ENCODE measurements at places on chromosomes 2 and 18.
A peak's percentile ranks its signal among the peaks of the same experiment; 100 is the strongest.

DNA sequence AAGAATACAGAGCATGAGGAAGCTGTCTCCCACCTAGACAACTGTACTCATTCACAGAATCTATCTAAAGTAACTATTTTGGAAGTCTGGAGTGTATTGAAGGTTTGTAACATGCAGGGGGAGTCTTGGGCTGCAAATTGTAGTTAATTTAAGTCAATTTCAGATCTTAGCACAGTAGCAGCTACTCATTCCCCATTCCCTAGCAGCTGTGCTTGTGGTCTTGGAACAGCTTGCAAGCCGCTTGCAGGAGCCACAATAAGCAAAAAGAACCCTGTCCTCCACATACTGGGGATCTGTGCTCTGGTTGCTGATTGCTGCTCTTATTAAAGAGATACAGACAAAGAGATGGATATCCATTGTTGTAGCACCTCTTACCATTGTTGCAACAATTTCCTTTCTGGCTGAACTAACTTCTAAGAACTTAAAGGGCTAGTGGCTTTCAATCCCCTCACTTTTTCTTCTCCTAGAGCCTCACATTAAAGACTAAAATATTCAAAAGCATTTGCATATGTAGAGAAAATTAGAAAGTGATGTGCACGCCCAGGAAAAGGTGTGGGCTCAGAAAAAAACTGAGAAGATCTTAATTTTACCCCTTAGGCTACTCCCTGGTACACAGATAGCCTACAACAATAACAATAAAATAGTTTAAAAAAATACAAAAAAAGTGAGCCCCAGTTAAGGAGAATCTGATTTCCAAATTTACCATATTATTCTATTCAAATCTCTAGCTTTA lies 1775.1 kb upstream of the PIK3C3 start:
- DNase-seq, result no peak

- no peak for DNase-seq
Measured at GRCh38 chr2:19224486-19224885, 133.9 kb downstream of the OSR1 start.

GRCh38 chr2:38454081-38454480 lies 77.0 kb upstream of the ATL2 start:
- no peak for DNase-seq

GRCh38 chr18:55489034-55489986 lies 98.7 kb downstream of the TCF4 start:
- no peak for DNase-seq

- DNase-seq, result no peak
Measured at GRCh38 chr2:123513351-123513750, 511.7 kb upstream of the CNTNAP5 start.

DNA sequence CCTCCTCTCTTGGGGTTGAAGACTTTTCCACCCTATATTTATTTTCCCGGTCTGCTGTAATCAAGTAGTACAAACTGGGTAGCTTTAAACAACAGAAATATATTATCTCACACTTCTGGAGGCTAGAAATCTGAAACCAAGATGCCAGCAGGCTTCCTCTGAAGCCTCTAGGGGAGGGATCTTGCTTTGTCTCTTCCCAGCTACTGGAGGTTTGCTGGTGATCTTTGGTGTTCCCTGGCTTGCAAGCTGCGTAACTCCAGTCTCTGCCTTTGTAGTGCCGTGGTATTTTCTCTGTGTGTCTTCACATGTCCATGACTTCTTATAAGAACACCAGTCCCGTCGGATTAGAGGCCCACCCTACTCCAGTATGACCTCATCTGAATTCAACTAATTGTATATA lies 44.4 kb downstream of the MYO3B start:
- peak; percentile 26 for DNase-seq

DNA sequence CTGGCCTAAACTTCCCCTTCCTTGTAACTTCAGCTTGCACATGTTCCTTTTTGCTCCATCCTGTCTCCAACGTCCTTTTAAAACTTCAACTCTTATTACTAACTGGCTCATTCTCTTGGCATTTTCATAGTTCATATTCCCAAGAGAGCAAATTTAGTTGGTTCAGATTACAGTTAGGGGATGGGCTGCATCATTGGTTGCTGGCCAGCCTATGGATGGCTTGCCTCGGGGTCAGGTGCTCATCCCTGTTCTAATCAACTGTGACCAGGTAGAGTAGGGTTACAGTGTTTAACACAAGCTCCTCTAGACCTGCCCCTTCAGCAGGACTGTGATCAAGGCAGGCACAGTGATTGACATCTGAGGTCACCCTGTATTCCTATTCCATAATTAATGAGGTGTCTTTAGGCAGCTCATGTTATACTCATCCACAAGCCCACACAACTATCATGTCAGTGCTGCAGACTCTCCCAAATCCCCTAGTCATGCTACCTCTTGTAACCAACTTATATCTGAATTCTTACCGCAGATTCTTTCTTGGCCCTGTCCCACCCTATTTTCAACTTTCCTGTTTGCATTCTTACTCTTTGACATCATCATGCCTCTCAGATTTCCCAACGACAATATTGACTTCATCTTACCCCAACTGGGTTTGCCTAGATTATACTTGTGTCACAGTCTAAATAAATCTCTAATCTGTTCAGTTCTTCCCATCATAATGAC lies 293.3 kb downstream of the MTX2 start:
- DNase-seq, result no peak

DNA sequence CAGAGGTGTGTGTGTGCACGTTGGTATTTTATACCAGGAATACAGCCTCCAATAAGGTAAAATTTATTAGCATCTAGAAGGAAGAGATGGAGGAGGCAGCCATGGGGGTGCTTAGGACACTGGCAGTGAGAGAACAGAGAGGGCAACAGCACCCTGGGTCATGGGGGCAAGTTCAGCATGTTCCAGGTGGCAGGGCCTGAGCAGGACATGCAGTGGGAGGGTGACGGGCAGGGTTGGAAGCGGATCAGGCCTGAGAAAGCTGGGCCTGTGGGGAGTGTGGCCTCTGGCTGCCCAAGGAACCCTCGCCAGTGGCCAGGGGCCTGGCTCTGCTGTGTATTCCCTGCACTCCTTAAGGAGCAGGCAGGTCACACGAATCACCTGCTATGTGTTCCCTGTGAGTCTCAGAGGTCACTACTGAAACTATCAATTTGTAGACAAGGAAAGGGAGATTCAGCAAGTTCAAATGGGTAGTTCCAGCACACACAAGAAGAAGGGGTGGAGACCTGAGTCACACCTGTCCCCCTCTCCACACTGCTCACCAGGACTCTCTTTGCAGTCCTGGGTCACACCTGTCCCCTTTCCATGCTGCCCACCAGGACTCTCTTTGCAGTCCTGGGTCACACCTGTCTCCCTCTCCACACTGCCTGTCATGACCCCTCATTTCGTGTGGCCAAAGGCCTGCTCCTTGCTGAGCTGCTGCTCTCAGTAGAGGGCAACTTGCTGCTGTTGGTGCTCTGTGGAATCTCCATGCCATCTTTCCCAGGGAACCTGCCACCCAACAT lies 463.9 kb upstream of the HS6ST1 start:
- DNase-seq, result no peak

DNA sequence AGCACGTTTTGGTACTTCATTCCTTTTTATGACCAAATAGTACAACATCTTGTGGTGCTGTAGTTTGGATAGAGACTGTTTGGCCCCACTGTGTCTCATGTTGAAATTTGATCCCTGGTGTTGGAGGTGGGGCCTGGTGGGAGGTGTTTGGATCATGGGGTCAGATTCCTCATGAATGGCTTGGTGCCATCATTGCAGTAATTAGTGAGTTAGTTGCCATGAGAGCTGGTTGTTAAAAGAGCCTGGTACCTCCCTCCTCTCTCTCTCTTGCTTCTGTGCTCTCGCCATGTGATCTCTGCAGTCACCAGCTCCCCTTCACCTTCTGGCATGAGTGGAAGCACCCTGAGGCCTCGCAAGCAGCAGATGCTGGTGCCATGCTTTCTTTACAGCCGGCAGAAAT lies 50.9 kb downstream of the NCAPH start:
- DNase-seq, result no peak

- DNase-seq, result no peak
Measured at GRCh38 chr2:121994238-121995206, 239.1 kb downstream of the TSN start.

DNA sequence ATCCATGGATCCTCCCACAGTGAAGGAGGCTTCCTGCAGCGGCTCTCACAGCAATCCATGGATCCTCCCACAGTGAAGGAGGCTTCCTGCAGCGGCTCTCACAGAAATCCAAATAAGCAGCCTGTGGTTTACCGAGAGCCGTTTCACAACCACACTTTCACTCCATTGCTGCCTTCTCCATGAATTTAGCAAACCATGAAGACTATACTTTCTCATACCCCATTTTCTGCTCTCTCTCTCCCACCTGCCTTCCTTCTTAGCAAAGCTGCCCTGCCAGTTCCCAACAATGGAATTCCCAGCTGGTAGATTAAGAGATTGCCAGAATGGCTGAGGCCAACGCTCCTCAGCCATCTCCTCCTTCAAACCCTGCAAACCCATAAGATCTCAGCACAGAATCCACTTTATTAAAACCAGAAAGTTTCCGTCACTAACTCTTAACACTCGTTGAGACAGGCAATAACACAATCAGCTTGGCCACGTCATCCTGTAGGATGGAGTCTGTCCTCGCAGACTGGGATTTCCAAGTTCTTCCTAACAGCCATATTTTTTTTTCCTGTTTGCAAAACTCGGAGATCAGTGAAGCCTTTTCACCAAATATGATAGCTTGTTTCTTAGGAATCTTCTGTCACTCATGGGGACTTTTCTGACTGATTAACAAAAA lies 162.2 kb downstream of the PXDN start:
- DNase-seq, result no peak

DNA sequence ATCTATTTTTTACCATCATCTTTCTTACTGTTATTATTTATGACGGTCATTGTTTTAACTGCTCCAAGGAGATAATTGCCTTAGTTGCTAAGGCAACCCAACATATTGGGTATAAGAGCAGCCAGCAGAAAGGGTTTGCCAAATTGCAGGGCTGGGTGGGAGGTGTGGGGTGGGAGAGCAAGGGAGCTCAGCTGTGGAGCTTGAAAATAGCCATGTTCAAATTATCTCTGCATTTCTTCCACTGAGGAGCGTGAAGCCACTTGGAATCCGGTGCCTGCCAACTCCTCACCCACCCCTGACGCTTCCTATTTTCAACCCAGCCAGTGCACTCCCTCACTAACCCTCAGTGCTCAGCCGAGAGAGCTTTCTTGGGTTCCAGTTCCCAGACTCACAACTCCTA lies 60.8 kb downstream of the SETBP1 start:
- DNase-seq, result no peak

DNA sequence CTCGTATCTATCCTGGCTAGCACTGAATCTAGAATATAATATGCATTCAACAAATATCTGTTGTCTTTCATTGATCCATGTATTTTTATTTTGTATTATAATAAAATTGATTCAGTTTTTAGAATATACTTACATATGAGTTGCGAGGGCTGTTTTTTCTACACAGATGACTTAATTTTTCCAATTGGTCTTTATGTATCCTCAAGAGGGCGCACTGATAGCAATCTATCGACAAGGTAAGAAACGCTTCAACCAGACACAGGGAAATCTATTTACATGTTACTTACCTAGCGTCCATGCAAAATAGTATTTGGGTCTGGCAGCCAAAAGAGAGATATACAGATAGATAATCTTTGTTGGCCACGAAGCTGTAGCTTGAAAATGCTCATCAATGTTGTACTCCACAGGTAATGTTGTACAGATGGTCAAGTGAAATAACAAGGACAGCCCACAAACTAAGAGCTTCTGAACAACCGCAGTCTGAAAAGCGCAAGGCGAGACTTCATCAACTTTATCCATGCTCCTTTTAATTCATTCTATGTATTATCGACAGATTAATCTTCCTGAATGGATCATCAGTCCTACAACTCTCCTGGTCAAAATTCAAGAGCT lies 35.5 kb upstream of the KIDINS220 start:
- DNase-seq, result peak; percentile 33

DNA sequence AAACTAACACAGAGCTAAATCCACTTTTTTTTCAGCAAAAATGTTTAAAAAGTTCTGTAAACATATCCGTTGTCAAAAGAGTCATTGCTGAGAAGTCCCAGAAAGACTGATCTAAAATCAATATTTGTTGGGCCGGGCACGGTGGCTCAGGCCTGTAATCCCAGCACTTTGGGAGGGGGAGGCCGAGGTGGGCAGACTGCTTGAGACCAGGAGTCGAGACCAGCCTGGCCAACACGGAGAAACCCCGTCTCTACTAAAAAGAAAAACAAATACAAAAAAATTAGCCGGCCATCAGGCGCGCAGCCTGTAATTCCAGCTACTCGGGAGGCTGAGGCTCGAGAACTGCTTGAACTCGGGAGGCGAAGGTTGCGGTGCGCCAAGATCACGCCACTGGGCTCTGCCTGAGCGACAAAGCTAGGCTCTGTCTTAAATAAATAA lies 1.4 kb downstream of the OLA1 start:
- no peak for DNase-seq

GRCh38 chr18:62588217-62588616 lies 65.4 kb downstream of the ZCCHC2 start:
- no peak for DNase-seq

DNA sequence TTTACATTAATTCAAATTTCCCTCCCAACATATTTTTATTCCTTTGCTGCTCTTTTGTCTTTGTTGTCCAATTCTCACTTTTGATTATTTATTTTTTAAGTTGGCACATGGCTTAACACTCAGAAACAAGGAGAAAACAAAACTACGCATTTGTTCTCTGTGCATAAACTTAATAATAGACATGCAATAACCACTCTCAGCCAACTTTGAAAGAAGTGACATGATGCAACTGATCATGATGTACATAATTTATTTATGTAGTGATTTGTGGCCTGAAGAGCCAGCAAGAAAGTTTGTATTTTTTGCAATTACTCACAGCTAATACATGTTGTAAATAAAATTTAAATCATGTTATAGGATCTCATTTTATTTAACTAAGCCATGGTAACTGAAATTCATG lies 942.8 kb upstream of the PIK3C3 start:
- DNase-seq, result no peak

- DNase-seq, result no peak
Measured at GRCh38 chr2:121128741-121129659, 156.0 kb downstream of the TFCP2L1 start.

- no peak for DNase-seq
Measured at GRCh38 chr18:30889519-30890301, 152.8 kb downstream of the DSC3 start.

GRCh38 chr2:32701806-32702205 lies 74.0 kb downstream of the TTC27 start:
- DNase-seq, result no peak

DNA sequence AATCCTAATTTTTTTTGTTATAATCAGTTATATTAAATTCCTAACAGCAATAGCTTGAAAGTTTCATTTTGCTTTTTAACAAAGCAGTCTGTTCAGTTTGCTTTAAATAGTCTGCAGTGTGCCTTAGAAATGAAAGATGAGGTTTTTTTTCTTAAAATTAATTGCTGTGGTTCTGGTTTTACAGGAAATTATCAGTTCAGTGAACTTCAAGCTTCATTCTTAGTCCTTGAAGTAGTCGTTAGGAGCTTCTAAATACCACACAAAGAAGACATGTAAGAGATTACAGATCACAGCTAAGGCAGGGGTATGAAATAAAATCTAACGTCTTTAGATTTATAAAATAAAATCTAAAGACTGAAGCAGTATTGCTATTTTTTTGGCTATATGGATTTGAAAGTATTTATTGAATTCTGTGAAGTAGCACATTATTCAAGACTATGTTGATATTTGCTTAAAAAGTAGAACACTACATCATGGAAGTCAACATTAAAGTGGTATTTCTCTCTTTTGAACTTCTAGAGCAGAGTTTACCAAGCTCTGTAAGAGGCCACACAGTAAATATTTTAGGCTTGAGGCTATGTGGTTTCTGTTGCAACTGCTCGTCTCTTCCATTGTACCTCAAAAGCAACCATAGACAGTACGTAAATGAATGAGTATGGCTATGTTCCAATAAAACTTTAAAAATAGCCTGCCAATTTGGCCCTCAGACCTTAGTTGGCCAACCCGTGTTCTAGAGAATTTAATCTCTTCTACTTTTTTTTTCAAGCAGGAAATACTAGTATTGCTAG lies 81.5 kb upstream of the STON1 start:
- DNase-seq, result peak; percentile 72
